Suppressor macrophage treated with lipopolysaccharide for 4 hours (primary cell): ENCODE measurements at places on chromosomes 1 and 21.

DNA sequence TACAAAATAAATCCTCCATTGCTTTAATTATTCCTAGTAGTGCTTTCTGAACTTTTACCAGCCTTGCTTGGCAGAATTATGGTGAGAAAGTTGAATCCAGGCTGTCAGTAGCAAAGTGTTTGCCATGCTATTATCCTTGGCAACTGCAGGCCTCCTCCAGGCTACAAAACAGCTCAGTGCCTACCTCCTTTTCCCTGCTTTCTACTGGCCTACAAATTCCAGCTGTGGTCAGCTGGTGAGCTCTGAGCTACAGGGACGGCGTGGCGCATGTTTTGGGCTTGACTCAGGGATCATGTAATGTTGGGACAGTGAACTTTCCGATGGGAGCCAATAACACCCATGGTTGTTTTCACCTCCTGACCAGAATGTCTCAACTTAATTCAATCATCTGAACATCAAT lies 456.1 kb upstream of the ADAMTS5 start:
- no peak for DNase-seq

GRCh38 chr1:904310-904950 lies 19.3 kb upstream of the SAMD11 start:
- DNase-seq: peak; percentile 83

DNA sequence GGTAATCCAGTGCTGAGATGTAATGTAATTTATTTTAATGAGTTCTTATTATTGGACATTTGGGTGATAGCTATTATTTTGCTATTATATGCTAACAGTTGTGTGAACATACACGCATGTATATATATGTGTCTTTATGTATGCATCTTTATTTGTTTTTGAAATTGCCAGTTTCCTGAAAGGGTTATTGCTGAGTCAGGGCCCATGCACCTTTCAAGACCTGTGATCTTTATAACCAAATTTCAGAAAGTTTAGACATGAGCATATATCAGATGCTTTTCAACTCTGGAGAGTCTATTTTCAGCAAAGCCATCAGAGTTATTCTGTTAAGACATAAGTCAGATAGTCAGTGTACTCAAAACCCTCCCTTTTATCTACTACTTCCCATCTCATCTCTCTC lies 265.6 kb upstream of the GREM2 start:
- DNase-seq: no peak

DNA sequence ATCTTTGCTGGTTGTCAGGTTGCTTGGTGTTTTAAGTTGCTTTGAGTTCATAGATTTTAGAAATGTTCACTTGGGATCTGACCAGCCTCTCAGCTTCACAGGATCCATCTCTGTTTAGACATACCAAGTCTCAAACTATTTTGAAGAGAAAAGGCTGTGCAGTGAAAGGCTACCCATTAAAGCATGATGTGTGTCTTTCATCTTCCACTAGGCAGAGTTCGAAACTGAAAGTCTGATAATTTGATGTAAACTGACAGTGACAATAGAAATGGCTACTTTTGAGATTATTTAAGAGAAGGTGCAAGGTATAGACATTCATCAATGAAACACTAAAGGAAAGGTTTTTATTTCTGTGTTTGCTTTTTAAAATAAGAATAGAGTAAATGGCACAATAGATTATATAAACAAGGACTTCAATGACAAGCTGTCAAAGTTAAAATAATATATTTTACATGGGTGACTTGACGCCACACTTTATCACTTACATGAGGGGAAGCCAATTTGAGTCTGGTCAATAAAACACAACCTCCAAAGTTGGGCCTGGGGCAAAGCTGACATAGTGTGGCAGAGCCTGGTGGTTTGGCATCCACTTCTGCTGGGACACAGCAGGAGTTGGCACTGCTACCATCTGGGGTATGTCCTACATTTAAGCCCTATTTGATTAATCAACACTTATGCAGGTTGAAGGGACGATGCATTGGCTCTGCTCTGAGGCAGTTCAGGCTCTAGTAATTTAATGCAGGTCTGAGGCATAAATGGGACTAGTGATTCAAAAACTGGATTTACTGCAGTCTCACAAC lies 197.7 kb downstream of the CRB1 start:
- DNase-seq: no peak

- DNase-seq: no peak
Measured at GRCh38 chr1:215056584-215056983, 26.0 kb upstream of the KCNK2 start.

- no peak for DNase-seq
Measured at GRCh38 chr1:228860911-228861831, 125.9 kb downstream of the RHOU start.
